ENCODE measurements at places on chromosomes 16 and 17.
A peak's percentile ranks its signal among the peaks of the same experiment; 100 is the strongest.

- no peak for ATAC-seq
These were observed 6.6 kb downstream of the NOTUM start for GRCh38 chr17:81954131-81955057.

GRCh38 chr16:3311496-3311895, 6.2 kb downstream of the ZNF75A start:
- ATAC-seq = no peak

DNA sequence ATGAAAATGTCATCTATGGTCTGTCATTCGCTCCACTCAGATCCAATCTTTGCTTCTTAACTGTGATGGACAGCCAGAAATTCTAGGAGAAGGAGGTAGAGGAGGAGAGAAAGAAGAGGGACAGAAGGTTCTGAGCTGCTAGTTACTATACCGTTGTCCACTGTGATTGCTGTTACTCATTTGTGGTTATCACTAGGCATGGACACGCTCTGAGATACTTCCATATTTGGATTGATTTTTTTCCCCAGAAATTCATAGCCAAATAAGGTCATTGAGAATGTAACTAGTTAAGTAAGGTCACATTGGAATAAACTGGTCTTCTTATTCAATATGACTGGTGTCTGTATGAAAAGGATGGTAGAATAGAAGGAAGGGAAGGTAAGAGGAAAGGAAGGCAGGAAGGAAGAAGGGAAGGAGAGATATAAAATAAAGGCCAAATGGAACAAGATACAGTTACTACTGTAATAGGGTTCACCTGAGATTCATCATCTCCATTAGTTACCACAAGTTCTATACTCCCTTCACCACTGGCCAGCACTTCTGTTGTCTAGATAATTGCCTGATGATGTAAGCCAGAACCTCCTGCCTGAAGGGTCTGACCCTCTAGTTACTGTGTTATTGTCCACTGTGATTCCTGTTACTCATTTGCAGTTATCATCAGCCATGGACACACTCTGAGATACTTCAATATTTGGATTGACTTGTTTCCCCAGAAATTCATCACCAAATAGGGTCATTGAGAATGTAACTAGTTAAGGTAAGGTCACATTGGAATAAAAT, 2.9 kb downstream of the KRTAP9-7 start:
- ATAC-seq = no peak

- no peak for ATAC-seq
These were observed 190.3 kb downstream of the KIF2B start for GRCh38 chr17:54013072-54013471.

- ATAC-seq = peak; percentile 23
These were observed 542 bp downstream of the CBX4 start for GRCh38 chr17:79838522-79839274.

DNA sequence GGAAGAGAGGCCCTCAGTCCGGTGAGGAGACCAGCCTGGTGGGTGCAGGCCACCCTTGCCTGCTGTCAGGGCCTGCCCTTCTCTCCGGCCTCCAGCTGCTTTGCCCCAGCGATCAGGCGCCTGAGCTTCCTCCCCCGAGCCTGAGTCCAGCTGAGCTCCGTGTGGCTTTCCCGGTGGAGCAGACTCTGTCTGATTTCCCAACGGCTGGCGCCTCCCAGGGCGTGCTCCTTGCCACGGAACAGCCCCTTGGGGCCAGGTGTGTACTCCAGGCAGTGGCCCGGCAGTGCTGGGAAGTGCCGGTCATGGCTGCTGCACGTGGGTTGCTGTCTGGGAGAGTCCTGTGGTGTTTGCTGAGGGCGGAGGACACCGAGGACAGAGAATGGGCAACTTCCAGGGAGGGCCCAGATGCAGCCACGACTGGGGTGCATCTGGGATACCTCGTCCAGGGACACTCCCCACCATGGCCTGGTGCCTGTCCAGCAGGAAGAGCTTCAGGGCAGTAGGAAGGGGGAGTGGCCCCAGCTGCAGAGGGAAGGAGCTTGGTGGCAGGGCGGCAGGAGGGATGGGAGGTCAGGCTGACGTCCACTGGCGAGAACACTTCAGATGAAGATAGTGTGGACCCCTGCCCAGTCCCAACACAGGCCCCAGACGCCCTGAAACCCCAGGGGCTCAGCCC, 22.5 kb downstream of the METRNL start:
- no peak for ATAC-seq

DNA sequence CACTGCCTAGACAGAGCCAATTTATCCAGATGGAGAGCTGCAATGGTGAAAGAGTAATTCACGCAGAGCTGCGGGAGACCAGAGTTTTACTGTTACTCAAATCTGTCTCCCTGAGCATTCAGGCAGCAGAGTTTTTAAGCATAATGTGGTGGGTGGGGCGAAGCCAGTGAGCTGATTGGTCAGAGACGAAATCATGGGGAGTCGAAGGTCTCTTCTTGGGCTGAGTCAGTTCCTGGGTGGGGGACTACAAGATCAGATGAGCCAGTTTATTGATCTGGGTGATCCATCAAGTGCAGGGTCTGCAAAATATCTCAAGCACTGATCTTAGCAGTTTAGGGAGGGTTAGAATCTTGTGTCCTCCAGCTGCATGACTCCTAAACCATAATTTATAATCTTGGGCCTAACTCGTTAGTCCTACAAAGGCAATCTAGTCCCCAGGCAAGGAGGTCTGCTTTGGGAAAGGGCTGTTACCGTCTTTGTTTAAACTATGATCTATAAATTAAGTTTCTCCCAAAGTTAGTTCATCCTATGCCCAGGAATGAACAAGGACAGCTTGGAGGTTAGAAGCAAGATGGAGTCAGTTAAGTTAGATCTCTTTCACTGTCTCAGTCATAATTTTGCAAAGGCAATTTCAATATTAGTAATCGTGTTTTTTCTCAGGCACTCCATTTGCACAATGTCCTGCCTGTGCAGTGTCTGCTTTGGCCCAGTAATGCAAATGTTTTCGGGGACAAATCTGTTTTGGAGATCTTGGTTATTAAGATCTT, 27.0 kb downstream of the PIGL start:
- ATAC-seq = no peak

GRCh38 chr17:30805944-30806456, 18.5 kb downstream of the CRLF3 start:
- no peak for ATAC-seq

DNA sequence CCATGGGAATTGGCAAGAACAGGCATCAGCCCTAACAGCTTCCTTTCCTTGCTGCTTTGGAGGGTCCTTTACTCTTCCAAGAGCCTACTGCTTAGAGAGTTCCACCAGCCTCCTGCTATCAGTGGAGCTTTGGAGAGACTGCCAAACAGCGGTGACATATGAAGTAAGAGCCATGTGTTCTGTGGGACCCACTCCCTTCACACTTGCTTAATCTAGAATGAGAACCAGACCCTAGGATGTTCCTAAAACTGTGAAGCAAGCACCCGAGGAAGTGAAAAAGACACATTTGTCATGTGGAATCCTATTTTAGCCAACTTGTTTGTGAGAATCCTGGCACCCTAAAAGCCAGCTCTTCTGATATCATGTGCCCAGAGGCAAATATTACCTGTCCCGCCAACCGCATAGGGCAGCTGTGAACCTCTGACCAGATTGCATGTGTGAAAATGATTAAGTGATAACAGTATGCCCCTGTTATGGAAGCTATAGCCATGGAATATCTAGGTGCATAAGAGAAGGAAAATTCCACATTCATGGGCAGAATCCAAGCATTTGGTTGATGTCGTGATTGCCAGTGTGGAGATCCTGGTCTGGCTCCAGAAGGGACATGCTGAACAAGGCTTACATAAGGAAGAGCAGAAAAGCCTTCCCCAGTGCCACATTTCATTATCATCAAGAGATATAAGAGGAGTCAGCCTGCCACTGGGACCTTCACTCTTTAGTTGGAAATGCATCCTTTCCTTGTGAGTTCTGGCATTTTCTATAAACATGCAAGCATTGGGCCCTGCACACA, 18.7 kb downstream of the RCVRN start:
- no peak for ATAC-seq

- no peak for ATAC-seq
These were observed 21.3 kb upstream of the ELAC2 start for GRCh38 chr17:13038931-13039665.

- ATAC-seq = no peak
These were observed 2.5 kb downstream of the HS3ST2 start for GRCh38 chr16:22816475-22816874.

GRCh38 chr16:88810912-88811768, 588 bp downstream of the APRT start:
- peak; percentile 52 for ATAC-seq

- no peak for ATAC-seq
These were observed 6.3 kb downstream of the C17orf50 start for GRCh38 chr17:35766903-35767510.

DNA sequence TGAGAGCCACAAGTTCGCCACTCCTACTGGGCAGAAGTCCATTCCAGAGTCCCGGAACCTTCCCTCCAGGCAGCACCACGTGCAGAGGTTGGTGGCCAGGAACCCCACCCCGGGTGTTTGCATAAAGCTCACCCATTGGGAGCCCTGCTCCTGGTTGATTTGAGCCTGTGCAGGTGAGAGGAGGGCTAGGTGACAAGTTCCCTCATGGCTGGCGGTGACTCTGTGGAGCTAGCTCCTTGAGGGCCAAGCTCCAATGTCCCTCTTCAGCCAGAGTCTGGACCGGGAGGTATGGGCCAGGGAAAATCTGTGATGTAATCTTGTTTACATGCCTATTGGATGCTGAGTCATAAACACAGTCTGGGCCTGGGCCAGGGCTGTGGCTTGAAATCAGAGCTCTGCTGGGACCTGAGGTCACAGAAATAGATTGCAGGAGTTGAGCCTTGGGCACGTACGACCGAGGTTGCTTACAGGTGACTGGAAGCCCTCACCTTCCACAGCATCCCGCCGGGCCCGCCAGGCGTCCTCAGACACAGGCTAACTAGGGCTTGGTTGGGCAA, 118.9 kb downstream of the AATF start:
- ATAC-seq = no peak

DNA sequence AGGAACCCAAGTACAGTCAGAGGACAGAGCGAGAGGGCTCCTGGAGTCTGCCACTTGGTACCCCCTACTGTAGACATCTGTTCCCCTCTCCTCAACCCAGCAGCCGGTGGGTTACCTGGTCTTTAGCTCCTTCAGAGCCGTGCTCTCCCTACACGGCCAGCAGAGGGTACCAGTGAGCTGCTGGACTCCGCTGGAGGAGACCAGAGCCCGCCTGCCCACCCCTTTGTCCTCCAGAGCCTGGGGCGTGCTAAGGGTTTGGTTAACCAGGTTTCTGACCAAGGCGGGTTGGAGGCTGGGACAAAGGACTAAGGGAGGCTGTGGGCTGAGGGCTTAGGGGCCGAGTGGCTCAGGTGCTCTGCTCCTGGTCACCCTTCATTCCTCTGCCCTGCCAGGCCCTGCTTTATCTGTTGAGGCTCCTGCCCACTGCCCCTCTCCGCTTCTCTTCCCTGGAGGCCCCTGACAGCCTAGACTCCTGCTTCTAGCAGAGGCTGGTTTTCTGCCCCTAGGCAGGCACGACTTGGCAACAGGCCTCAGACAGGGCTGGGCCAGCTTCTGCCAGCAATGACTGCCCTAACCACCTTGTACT, 2.7 kb upstream of the HSD11B2 start:
- ATAC-seq = peak; percentile 58

- ATAC-seq = peak; percentile 67
These were observed 8.1 kb upstream of the EFCAB13 start for GRCh38 chr17:47315451-47316266.

- ATAC-seq = no peak
These were observed 1026.5 kb upstream of the EEF2KMT start for GRCh38 chr16:6124136-6124535.

- ATAC-seq = no peak
These were observed 846 bp downstream of the ITGB3 start for GRCh38 chr17:47254403-47254943.

- no peak for ATAC-seq
These were observed 31.4 kb downstream of the PIEZO1 start for GRCh38 chr16:88753602-88754001.

- ATAC-seq = no peak
These were observed 2.5 kb upstream of the METRNL start for GRCh38 chr17:83076938-83077337.

DNA sequence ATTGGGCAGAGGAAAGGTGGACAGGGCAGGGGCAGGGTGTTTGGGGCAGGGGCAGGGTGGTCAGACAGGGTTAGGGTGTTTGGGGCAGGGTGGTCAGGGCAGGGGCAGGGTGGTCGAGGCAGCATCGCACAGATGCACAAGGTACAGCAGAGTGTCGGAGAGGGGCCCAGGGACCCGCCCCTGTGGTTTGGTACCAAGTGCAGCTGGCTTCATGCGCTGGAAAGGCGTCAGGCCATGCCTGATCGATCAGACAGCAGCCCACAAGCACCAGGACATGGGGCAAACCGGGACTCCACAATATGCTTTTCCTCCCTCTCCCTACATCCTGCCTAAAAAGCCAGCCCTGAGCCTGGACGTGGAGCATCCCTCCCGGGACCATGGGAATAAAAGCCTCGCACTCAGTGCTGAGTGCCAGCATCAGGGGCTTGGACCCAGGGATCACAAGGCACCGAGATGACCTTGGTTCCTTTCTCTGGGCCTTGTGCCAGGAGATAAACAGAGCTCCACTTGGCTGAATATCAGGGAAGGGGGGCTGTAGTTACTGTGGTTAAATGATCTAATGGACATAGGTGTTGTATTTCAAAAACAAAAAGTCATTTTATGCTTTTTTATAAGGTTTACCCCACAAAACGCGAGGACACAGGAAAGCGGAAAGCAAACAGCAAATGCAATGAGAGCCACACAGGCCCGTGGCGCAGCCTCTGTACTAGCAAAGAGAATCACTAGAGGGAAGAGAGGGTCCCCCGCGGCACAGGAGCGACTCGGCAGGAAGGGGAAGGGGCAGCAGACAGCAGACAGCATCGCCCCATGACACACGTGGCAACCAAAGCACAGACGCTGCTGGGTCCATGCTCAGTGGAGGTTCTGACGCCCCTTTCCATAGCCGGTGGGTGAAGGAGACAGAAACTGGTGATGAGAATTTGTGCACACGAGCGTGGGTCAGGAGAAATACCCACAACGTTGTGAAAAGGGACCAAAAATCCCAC, 5.3 kb upstream of the HEXD start:
- ATAC-seq = no peak

- ATAC-seq = peak; percentile 22
These were observed at the start of gene NLRC3 for GRCh38 chr16:3577302-3577752. TSS of gene NLRC3 (minus strand) at chr16:3577403. CDS start at chr16:3565036, 12,367 bp downstream.

DNA sequence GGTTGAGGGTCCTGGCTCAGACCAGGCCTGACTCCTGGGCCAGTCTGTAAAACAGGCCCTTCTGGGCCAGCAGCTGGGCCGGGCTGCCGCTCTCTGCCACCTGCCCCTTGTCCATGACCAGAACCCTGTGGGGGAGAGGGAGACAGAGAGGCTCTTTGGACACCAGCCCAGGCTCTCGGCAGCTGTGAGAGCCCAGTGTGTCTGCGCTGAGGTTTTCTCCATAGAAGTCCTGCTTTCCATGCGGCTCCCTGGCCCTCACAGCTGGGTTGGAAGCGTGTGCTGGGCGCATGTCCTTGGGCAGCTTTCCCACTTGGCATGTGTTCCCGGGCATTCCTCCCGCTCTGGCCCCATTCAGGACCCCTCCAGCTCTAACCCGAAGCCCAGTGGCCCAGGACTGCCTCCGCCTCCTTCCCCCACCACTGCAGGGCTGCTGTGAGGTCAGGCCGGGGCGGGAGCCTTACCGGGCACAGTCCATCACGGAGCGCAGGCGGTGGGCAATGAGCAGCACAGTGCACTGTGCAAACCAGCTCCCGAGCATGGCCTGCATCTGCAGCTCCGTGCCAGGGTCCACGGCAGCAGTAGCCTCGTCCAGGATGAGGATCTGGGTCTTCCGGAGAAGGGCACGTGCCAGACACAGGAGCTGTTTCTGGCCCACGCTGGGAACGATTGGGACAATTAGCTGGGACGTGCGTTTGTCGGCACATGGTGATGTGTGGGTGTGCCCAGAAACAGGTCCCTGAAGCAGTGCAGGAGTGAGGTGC, 73.0 kb downstream of the ABCC6 start:
- no peak for ATAC-seq

- no peak for ATAC-seq
These were observed 1.7 kb upstream of the TMEM97 start for GRCh38 chr17:28317099-28317965.
